NCI-H146 (cell line): ENCODE measurements at places on chromosomes 6 and 20.

- DNase-seq: no peak
Observed at GRCh38 chr6:38518511-38519304, 121.0 kb downstream of the BTBD9 start.

DNA sequence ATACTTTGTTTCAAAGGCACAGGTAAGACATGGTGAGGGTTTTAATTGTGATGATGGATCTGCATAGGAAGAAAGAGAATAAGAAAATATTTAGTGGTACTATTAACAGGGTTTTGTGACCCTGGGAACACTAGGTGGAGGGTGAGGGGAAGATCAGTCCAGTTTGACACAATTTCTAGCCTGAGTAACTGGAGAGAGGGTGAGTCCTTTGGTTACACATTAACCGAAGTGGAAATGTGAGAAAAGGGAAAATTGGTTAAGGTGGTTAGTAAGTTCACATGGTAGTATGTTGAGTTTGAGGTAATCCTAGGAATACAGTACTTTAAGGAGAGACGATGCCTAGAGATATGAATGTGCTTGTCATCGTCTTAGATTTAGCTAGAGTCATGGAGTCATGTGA is 54.8 kb upstream of the POU3F2 start:
- no peak for DNase-seq

- DNase-seq: no peak
Observed at GRCh38 chr6:35893246-35893645, 27.7 kb downstream of the SRPK1 start.

DNA sequence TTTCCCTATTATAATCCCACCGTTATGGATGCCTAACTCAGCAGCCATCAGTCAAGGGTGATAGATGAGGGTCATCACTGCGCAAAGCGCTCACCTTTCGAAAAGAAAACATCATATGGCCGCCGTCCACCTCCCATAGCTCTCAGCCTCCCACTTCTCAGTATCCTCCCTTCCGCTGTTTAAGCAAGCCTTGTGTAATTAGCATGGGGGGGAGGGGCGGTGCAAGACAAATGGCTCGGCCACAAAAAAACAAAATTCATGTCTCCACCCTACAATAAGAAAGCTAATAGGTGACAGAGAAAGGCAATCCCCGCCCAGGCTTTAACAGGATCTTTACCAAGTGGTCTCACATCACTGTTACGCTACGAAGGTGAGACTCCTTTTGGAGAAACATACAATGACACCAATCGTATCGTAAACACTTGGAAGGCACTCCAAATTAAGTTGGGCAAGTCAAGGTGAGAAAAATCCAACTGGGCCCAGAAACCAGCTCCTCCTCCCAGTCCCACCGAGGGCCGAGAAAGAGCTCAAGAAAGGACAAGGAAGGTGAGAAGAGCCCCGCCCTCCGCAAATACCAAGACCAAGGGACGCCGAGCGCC is 645 bp downstream of the DDX39B start:
- DNase-seq: peak; percentile 81
